ENCODE measurements at places on chromosomes 13 and 19.

GRCh38 chr19:49570997-49571676 lies 9.2 kb downstream of the NOSIP start:
- no peak for DNase-seq

GRCh38 chr13:109002934-109003333 lies 373.5 kb downstream of the MYO16 start:
- no peak for DNase-seq

DNA sequence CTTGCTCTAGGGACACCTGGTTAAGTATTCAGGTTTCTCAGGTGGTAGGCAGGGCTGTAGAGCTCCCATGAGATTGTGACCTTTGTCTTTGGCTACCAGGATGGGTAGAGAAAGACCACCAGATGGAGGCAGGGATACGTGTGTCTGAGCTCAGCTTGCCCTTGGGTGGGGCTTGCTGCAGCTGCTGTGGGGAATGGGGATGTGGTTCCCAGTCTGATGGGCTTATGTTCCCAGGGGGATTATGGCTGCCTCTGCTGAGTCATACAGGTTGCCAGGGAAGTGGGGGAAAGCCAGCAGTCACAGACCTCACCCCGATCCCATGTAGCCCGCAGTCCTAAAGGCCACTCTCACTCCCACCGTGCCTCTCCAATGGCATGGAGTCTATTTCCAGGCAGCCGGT lies 659.9 kb upstream of the KLF12 start:
- DNase-seq: no peak

DNA sequence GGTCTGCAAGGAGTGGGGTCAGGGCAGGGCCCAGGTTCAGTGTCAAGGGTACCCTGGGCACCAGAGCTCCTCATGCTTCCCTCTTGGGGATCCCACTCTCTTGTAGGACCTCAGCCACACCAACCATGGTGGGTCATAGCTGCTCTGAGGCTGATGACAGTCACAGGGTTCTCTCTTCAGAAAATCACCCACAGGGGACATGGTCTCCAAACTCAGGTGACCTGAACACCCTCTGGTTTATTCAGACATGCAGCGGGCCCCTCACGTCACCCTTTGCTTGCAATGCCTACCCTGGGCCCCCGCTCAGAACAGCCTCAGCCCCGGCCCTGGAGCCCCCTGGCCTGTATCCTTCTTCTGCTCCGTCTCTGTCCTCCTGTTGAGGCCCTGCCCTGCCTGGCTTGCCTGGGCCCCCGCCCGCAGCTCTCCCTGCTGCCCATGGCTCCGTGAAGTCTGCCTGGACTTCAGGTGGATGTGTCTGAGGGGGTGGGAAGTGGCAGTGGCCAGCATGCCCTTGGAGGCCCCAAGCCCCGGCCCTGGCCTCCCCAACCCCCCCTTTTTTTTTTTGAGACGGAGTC lies 20.4 kb downstream of the CHERP start:
- DNase-seq: no peak

GRCh38 chr13:36865265-36865664 lies 46.2 kb downstream of the RFXAP start:
- no peak for DNase-seq

DNA sequence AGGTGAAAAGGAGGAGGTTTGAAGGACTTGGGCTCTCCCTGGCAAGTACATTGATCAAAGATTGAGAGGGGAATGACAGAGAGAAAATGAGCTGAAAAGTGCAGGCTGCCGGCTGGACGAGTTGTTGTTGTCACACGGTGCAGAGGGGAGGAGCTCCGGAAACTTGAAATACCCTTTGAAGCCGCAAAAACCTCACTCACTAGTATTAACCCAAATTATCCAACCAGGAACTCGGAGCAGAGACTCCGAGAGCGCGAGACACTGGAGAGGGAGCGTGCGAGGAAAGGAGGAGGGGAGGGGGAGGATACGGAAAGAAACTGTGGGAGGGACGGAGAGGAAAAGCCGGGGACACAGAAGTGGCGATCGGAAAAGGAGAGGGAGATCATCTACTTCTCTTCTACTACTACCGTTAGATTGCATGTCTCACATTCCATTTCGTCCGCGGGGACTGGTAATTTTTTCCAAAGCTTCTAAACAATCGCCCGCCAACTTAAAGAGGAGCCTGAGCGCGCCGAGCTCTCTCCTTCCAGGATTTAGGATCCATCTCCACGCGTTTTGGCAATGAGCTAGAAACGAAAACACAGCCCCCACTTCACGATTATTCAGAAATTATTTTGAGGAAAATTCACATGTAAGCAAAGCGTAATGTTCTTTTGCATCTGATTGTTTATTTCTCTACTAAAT lies at the start of gene DACH1:
Gene DACH1, minus strand, starts transcription at position 74 of the 684 bp plus-strand sequence.
- no peak for DNase-seq

GRCh38 chr13:59834801-59835200 lies 328.9 kb downstream of the DIAPH3 start:
- DNase-seq: no peak

- DNase-seq: no peak
Observed at GRCh38 chr19:12270854-12271253, 23.8 kb downstream of the ZNF44 start.

DNA sequence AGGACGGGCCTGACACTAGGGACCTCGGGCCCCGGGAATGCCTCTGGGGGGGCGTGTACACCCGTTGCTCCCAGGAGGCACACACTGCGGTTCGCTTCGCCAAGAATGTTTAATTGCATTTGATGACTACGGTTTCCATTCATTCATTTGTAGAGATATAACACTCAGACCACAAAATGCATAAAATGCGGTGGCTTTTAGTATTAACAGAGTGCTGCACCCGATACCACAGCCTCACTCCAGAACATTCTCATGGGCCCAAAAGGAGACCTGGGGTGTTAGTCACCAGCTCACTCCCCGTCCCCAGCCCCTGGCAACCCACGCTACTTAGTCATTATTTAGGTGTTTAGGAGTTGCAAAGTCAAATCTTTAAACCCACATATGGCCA lies 21.8 kb downstream of the HCN2 start:
- peak; percentile 83 for DNase-seq

DNA sequence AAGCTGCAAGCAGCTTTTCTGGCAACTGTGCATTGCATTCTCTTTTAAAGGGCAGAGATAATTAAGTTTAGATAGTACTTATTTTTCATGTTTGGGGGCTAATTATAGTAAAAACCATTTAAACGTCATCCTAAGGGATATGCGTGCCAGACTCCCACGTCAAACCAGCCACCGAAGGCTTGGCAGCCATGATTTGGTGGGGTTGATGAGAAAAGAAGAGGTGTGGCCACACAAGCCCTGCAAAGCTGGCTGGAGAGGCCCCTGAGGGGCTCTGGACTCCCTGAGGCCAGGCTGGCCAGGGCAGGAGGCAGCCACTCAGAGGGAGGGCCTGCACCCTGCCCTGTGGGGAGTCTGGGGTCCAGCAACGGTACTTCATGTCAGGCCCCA lies 17.5 kb downstream of the PEPD start:
- DNase-seq: no peak

DNA sequence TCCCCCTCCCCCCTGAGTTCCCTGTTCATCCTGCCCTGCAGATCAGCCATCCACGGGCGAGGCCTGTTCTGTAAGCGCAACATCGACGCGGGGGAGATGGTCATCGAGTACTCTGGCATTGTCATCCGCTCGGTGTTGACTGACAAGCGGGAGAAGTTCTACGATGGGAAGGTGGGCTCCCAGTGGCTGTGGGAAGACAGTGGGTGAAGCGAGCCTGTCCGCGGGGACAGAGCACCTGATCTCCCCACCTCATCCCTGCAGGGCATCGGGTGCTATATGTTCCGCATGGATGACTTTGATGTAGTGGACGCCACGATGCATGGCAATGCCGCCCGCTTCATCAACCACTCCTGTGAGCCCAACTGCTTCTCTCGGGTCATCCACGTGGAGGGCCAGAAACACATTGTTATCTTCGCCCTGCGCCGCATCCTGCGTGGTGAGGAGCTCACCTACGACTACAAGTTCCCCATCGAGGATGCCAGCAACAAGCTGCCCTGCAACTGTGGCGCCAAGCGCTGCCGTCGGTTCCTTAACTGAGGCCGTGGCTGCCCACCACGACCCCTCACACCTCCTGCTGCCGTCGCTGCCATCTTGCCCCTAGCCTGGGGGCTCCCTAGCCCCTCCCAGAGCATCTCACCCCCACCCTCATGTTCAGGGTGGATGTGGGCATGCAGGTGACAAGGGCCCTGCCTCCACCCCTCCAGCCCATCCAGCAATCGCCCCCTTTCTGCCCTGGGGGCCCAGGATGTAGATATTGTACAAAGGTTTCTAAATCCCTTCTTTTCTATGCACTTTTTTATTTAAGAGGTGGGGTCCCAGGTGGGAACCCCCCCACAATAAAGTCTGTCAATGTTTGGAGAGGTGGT lies 4.0 kb downstream of the IGFLR1 start:
- no peak for DNase-seq

DNA sequence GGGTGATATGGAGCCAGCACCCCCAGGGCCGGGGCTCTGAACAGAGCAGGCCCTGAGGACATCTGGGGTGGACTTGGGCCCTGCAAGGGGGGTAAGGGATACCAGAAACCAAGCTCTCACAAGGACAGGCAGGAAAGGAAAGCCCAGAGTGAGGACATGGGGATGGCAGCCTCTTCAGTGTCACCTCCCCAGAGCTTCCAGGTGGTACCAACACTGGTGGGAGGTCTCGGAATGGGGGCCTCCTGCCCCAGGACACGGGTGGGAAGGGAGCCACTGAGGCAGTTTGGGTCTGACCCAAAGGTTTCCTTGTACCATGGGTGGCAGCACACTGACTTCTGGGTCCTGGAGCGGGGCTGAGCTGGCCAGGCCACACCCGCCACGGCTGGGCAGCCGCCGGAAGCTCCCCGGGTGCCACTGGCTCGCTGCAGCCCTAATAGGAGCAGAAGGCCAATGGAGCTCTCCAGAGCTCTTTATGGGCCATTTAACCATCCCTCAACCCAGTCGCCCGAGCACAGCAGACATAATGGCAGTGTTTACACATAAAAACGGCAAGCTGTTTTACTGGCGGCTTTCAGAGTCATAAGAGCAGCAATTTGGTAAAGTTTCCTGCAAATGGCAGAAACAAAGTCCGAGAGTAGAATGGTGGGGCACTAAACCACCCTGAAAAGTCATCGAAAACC lies 59.3 kb downstream of the PEPD start:
- DNase-seq: no peak

GRCh38 chr19:16385821-16386220 lies 61.2 kb downstream of the KLF2 start:
- no peak for DNase-seq

DNA sequence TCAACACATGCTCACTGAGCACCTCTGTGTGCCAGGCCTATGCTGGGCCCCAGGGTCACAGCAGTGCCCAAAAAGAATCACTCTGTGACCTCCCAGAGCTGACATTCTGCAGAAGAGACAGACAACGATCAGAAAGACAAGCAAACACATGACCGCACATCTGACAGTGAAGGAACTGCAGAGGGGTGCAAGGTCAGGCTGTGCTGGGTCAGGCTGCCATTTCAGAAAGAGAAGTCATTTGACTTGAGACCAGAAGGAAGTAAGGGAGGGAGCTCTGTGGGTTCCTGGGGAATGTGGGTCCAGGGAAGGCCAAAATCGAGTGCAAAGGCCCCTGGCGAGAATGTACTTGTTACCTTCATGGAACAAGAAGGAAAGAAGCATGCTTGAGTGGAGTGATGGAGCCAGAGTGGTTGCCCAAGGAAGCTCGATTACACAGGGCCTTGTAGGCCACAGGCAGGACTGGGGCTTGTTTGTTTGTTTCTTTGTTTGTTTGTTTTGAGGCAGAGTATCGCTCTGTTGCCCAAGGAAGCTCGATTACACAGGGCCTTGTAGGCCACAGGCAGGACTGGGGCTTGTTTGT lies 11.4 kb upstream of the CD22 start:
- DNase-seq: no peak

- DNase-seq: no peak
Observed at GRCh38 chr13:45040622-45041021, 51.3 kb downstream of the GPALPP1 start.

DNA sequence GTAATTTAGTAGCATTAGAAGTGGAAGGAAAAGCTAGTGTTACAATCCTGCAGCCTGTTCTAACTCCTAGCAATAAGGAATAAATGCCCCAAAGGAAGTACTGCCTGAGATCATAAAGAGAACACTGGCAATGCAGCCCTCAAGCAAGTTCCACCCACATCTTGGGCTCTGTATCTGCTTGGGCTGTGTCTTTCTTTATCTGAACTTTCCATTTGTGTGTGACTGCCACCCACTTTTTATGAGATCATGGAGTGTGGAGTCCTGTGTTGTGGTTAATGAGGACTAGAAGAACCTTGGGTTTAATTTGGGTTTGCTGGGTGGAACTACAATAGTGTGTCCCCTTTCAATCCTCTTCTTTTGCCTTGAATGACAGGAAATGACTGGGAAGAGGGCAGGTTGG lies 38.2 kb downstream of the RFXAP start:
- no peak for DNase-seq

DNA sequence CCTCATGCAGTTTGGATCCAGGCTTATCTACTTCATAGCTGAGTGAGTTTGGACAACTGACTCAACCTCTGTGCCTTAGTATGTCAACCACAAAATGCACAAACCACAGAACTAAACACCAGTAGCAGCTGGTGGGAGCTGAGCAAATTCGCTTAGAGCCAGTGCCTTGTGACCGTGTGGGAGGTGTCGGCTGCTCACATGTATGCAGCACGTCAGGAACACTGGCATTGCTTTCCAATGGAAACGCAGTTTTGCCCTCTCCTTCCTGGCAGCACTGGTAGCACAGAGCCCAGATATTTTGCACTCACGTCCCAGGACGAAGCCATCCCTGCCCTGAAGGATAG lies 8.3 kb upstream of the NTN5 start:
- DNase-seq: no peak

- no peak for DNase-seq
Observed at GRCh38 chr13:35499196-35499662, 22.7 kb upstream of the MAB21L1 start.

All from activated naive CD4-positive, alpha-beta T cell treated with Interleukin-2 at 50 U/mL for 16 hours (primary cell).